ENCODE measurements at places on chromosomes 6 and 20.
A peak's percentile ranks its signal among the peaks of the same experiment; 100 is the strongest.

DNA sequence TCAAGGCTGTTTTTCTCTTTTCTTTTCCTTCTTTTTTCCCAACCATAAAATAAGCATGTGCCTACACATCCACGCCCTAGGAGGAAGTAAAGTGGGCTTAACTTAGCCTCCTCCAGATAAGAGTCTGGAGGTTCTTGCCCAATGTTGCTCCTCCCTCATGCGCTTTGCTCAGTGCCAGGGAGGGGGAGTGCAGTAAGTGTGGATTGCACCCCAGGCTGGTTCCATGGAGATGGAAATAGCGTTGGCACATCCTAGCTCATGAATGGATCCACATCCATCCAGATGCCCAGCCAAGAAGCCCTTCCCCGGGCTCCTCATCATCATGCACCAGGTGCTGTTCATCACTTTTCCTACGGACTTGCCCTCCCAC, 58.2 kb downstream of the NEDD9 start:
- no peak for DNase-seq

- no peak for DNase-seq
These were observed 73.5 kb upstream of the PBOV1 start for GRCh38 chr6:138291849-138292181.

- DNase-seq, result no peak
These were observed 40.1 kb upstream of the PHACTR2 start for GRCh38 chr6:143637691-143638090.

GRCh38 chr20:37291724-37292126, 2.3 kb downstream of the MANBAL start:
- no peak for DNase-seq

- DNase-seq, result no peak
These were observed 11.1 kb upstream of the VAPB start for GRCh38 chr20:58377766-58378401.

DNA sequence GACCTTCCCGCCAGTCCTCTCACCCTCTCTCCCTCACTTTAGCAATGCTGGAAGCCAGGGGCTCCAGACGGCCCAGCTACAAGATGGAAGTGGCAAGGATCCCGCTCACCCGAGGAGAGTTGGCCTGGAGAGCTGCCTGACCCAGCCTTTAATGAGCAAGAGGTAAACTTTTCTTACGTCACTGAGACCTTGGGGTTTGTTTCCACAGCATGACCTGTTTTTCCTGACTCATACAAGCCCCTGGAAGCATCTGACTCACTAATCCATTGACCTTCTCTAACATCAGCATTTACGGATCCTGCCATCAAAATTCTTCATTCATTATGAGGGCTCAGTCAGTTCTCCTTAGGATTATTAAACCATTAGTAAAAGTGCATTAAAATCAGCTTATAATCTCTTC, 120.4 kb downstream of the MYLK4 start:
- peak; percentile 98 for DNase-seq

DNA sequence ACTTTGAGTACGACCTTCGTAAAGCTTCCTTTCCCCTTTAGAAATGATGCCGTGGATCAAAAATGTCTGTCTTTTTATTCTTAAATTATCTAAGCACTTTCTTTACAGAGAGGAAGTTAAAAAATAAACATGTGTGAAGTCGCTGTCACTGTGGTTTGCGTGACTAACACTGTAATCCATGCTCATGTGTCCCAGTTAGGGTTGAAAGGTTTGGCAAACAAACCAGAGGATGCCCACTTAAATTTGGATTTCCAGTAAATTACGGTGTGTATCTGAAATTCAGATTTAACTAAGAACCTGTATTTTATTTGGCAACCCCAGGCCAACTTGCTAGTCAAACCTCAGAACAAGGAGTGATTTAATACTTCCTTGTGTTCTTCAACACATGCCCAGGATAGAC, 21.1 kb downstream of the HLA-DRB1 start:
- no peak for DNase-seq

- DNase-seq, result peak; percentile 35
These were observed 351.2 kb downstream of the CDC5L start for GRCh38 chr6:44738601-44739146.

DNA sequence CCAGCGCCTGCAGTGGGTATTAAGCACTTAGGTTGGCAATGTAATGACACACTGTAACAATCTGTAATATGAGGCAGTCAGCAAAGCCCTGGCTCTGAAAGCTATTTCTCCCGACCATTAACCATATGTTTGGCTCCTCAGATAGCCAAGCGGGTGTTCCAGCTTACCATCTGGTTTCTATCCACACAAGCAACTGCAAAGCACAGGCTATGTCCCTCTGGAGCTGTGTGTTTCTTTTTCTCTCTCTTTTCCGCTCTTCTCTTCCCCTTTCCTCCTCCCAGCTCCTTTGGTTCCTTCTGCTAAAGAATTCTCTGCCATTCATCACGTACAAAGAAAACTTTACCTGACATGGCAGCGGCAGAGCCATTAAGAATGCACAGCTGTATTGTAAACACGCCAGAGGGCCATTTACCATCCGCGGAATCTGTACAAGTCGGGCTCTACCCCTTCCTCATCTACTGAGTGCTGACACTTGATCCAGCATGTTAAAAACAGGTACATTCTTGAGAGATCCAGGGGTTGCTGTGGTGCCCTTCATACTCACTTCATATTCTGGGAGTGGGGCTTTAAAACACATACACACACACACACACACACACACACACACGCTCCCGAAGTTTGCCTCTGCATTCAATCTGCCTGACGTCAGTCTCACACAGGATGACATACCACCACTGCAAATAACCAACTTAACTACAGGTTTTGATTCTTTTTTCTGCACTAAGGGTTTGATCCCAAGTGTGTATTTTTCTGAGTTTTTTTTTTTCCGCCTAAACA, 77.2 kb downstream of the BACH2 start:
- peak; percentile 70 for DNase-seq

DNA sequence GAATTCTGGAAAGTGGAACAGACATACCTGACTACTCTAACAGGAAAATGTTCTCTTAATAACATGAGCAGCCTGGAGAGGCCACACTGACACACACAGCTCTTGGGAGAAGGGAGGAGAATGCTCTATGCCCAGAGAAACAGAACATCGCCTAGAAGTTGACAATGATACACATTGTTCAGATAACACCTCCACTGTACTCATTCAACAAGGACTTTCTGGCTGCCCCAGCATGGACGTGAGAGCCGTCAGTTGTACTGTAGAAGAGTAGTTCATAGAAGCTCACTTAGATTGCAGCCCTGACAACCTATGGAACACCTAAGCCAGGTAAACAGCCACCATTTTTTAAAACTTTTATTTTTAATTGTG, 28.9 kb downstream of the BMP7 start:
- DNase-seq, result no peak

- no peak for DNase-seq
These were observed 18.7 kb downstream of the HLA-DMB start for GRCh38 chr6:32922083-32922482.

DNA sequence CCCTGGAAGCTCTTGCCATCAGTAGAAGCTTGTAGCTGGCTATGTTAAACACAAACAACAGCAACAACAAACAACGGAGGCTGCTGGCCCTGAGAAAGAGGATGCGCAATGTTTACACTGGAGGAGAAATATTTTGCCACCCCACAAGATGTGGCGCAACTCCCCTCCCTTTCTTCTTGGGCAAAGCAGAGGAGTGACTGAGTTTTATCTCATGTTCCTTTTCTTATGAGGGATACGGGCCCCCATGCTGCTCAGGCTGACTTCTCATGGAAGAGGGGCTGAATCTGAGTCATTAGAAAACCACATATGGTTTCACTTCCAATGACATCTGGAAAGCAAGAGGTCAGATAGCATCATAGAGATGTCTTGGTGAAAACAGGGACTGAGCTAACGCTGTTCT, 75.9 kb upstream of the HDDC2 start:
- no peak for DNase-seq

DNA sequence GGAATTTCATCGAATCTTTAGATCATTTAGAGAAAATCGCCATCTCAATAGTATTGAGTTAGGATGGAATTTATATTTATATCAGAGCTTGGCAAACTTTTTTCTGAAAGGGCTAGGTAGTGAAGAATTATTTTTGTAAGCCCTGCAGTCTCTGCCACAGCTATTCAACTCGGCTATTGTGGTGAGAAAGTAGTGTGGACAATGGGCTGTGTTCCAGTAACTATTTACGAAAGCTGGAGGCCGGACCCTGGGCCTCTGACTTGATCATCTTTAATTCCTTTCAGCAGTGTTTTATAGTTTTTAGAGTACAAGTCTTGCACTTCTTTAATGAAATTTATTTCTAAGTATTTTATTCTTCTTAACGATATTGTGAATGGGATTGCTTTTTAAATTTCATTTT, 201.5 kb downstream of the FARS2 start:
- no peak for DNase-seq

DNA sequence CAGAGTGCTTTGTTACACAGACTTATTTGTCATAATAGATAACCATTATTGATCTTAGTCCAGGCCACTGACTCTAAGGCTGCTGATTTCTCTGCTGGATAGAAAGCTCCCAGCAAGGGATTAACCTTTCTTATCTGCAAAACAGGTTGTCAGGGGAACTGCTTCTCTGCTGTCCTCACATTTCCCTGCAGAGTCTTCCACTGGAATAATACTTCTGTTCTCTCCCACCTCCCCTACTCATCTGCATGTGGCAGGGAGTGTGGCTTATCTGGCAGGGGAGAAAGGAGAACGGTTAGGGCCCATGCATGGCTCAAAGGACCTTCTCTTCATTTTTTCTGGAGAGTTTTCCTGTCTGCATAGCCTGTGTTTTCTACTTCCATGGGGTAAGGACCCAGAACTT, 86.2 kb downstream of the LAMP5 start:
- no peak for DNase-seq

GRCh38 chr20:12056839-12057238, 139.1 kb downstream of the BTBD3 start:
- no peak for DNase-seq

DNA sequence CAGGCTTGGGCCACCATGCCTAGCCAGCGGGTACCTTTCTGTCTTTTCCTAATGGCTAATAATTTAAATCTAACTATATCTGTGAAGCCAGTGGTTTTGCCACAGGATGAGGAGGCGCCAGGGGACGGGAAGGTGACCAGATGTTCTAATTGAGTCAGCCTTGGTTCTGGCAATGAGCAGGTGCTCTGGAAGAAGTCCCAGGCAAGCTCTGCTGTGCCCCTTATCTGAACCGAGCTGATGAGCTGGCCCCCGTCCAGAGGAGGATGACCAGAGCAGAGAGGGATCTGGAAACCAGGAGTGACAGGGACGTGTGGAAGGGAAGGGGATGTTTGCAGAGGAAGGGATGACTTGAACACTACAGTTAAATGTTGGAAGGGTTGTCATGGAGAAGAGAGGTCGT, 46.7 kb downstream of the SLC35D3 start:
- DNase-seq, result no peak

All from bronchial epithelial cell (primary cell).